ENCODE measurements at places on chromosomes 13 and 19.
A peak's percentile ranks its signal among the peaks of the same experiment; 100 is the strongest.

- DNase-seq: peak; percentile 14
Measured at GRCh38 chr13:26219726-26220125, 2.4 kb downstream of the RNF6 start.

- DNase-seq: no peak
Measured at GRCh38 chr19:5050067-5050656, 81.2 kb downstream of the KDM4B start.

DNA sequence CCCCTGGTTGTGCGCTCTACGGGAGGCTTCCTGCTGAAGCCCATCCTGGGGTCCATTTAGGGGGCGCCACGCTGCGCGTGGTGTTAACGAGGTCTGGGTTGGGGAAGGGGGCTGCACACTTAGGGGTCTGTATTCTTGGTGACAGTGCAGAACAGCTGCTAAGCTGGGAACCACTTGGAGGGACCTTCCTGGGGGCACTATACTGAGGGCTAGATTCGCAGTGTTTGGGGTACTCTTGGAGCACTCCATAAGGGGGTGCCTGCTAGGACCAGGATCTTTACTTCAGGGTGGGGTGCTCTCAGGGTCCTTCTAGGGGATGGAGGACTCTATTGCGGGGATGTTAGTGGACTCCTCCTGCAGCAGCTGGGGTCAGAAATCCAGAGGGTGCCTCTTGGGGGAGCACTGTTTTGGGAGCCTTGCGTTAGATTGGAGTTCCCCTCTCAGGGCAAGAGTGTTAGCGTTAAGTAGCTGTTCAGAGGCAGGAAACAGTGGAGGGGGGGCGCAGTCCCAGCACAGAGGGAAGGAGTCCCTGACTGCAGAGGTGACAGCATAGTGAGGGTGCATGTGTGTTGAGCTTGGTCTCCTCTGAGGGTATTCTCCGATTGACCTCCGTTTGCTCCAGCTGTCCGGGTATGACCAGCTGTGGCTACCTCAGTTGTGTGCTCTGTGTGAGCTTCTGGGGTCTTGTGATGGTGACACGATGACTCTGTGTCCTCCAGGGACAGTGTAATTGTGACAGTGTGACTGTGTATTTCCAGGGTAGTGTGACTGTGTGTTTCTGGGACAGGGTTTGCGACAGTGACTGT lies 1.1 kb downstream of the PDE4A start:
- DNase-seq: no peak

GRCh38 chr13:83738407-83738806 lies 143.9 kb downstream of the SLITRK1 start:
- no peak for DNase-seq

- no peak for DNase-seq
Measured at GRCh38 chr13:57346786-57347185, 179.8 kb downstream of the PRR20E start.

- no peak for DNase-seq
Measured at GRCh38 chr13:71877256-71877653, 10.3 kb upstream of the DACH1 start.

- DNase-seq: peak; percentile 44
Measured at GRCh38 chr19:11422163-11423065, 3.3 kb upstream of the RGL3 start.

DNA sequence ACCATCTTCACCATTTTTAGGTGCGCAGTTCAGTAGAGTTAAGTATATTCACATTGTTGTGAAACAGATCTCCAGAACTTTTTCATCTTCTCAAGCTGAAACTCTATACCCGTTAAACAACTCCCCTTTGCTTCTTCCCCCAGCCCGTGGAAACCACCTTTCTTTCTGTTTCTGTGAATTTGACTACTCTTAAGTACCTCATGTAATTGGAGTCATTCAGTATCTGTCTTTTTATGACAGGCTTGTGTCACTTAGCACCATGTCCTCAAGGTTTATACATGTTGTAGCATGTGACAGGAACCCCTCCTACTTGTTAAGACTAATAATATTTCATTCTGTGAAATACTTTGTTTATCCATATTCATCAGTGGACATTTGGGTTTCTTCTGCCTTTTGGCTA lies 52.8 kb downstream of the TNFRSF19 start:
- no peak for DNase-seq

- peak; percentile 28 for DNase-seq
Measured at GRCh38 chr19:50486823-50487515, 10.3 kb upstream of the GARIN5A start.

DNA sequence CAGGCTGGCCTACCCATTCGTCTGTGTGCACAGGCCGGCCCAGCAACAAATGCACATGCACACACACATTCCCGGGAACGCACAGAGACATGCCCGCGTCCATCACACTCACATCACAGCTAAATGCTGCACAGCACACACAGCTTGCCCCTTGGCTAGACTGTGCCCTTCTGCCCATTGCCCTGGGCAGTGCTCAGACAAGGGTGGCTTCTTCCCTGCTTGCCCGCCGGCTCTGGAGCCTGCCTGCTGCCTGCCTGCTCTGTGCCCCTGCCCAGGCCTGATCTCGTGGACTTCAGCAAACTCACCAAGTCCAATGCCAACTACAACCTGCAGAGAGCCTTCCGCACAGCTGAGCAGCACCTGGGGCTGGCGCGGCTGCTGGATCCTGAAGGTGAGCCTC lies 30.4 kb downstream of the SPTBN4 start:
- no peak for DNase-seq

GRCh38 chr13:40651866-40652587 lies 14.4 kb downstream of the FOXO1 start:
- no peak for DNase-seq

- DNase-seq: no peak
Measured at GRCh38 chr19:50058425-50058824, 32.6 kb downstream of the ZNF473 start.

DNA sequence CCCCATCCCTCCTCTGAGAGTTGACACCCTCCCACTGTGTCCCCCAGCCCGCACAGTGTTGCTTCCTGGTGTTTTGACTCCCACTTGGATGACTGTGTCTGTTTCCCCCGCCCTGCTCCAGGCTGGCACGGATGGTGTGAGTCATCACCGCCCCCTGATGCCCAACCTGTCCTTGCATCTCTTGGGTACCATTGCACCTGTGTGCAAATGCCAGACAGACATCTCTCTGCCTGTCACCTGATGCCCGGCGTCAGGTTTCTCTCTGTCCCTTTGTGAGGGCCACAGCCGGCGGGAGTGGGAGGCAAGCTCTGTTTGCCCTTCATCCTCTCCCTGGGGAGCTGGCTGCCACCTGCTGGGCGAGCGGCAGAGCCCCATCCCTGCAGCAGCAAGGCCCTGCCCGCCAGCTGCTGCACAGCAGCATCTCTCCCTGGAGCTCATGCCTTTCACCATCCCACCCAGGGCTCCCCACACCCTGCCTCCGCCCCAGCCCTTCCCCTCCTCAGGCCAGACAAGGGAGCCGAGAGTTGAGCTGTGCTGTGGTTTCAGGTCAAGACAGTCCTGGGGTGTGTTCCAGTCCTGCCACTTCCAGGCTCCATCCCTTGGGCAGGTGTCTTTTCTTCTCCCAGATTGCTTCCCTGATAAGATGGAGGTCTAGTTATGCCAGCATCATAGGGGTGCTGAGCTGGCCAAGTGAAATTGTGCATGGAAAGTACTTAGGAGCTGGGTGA lies 29.7 kb downstream of the NKPD1 start:
- DNase-seq: no peak

- no peak for DNase-seq
Measured at GRCh38 chr19:11418549-11419506, at the start of gene RGL3. TSS of gene RGL3 (minus strand) at chr19:11419314. CDS start at chr19:11419278, 36 bp downstream.

DNA sequence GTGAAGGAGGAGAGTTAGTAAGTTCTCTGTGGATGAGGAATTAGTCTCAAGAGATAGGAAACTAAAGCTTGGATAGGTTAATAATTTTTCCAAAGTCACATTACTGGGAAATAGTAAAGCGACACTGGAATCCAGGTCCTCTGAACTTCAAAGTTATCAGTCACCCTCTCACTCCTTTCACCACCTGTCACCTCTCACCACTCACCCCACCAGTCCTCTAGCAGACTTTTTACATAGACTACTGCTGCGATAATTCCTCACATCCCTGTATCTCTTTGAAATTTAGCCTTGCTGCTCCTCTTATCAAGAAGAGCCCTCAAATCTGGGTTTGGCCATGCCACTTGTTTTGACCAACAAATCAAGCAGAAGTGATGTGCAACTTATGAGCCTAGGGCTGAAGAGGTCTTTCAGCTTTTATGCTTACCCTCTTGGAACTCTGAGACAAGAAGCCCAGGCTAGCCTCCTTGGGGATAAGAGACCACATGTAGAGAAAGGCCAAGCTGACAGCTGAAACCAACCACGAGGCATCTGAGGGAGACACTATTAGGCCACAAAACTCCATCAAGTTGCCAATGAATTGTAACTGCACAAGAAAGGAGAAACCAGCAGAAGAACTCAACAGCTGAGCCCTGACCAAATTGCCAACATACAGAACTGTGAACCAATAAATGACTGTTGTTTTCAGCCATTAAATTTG lies 41.2 kb downstream of the STARD13 start:
- DNase-seq: no peak

GRCh38 chr19:28288572-28289264 lies 924.2 kb downstream of the UQCRFS1 start:
- no peak for DNase-seq

- DNase-seq: no peak
Measured at GRCh38 chr13:112907871-112908331, 61.1 kb upstream of the MCF2L start.

DNA sequence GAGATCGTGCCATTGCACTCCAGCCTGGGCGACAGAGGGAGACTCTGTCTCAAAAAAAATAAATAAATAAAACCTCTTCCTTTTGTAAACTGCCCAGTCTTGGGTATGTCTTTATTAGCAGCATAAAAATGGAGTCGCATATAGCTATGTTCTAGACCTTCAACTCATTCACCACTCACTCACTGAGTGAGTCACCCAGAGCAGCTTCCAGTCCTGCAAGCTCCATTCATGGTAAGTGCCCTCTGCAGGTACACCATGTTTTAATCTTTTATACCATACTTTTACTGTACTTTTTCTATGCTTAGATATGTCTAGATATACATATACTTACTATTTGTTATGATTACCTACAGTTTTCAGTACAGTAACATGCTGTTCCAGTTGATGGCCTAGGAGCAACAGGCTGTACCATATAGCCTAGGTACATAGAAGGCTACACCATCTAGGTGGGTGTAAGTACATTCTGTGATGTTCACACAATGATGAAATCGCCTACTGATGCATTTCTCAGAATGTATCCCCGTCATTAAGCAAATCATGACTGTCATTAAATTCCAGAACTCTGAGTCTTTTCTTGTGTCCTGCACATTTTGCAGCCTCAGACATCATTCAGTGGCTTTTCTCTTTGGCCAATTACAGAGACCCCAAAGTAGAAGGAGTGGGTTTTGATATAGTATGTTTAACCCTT lies 13.7 kb upstream of the FARP1 start:
- peak; percentile 72 for DNase-seq

DNA sequence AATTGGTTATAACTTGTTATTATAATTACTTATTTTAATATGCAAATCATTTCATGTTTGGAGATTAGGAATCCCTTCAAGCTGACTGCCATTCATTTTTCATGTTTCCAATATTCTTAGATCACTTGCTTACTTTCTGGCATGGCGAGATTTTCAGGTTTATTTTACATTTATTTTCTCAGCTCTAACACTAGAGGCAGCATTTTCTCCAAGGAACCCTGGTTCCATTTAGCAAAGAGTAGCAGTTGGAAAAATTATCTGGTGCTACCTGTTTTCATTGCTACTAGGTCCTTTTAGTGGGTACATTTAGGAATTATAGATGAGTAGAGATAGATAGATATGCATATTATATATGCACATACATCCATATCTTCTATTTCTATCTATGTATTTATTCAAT lies 90.9 kb upstream of the TRPC4 start:
- no peak for DNase-seq

DNA sequence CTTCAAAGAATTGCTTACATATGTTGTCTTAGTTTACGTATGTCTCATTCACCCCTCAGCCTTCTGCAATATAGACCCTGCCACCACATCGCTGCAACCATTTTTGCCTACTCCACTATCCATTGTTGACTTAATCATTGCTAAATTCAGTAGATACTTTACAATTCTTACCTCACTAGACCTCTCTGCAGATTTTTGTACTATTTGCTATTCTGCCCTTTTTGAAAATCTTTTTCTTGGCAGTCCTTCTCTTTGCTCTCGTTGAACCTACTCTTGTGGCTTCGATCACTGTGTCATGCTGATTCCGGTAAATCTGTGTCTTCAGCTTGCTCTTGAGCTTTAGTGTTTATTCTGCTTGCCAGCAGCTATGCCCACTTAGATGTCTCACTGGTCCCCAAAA lies 81.2 kb downstream of the CDK8 start:
- no peak for DNase-seq

Measured in fibroblast of skin of right quadriceps (primary cell).